Activated naive CD8-positive, alpha-beta T cell treated with anti-CD3 and anti-CD28 coated beads, Interleukin-2, amount 50 U/mL, for 16 hours (primary cell): ENCODE measurements at places on chromosomes 6 and 20.

- no peak for DNase-seq
These were observed 14.7 kb downstream of the KCNQ2 start for GRCh38 chr20:63457737-63458136.

DNA sequence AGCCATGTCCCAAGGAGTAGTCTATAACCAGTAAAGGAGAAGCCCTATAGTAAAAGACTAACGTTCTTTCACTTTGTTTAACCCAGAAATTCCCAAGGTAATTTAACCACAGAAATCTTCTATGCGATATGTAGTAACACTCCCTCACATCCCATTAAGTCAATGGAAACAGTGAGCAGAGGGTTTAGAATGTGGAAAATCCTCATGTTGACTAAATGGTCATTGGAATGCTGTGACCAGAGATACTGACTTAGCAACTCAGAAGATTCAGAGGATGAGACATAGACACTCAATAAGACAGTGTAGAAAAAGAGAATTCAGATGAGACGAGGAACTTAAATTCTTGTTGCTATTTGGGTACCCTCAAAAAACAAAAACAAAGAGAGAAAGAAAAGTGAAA, 562.2 kb upstream of the NOX3 start:
- DNase-seq: no peak

- peak; percentile 44 for DNase-seq
These were observed 17.5 kb upstream of the FAM110A start for GRCh38 chr20:815914-816606.

- no peak for DNase-seq
These were observed 547.2 kb downstream of the CDH26 start for GRCh38 chr20:60505423-60505822.

- DNase-seq: no peak
These were observed 92.6 kb upstream of the AGPAT4 start for GRCh38 chr6:161366301-161366923.
